ENCODE measurements at places on chromosomes 2 and 18.

- peak; percentile 95 for DNase-seq
These were observed at the start of gene FHOD3 for GRCh38 chr18:36297417-36298125. Gene FHOD3 (plus strand): TSS chr18:36297713. CDS start chr18:36297836, 123 bp downstream.

DNA sequence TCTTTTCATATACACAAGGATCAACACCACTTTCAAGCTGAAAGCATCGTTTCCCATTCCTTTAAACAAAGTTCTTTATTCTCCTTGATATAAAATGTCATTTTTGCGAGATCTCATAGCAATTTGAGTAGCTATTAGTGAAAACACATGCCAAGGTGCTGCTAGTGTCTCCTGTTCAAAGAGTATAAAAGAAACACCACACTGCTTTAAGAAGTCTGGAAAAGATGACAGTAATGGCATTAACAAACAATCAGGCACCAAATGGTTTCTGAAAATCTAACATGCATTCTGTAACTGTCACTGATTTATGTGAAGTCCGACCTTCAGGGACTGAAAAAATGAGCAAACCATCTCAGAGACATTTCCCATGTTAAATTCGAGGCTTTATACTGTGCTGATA lies 2.4 kb downstream of the CCBE1 start:
- DNase-seq: no peak

- DNase-seq: peak; percentile 36
These were observed 338.7 kb downstream of the HRH4 start for GRCh38 chr18:24799176-24799575.

DNA sequence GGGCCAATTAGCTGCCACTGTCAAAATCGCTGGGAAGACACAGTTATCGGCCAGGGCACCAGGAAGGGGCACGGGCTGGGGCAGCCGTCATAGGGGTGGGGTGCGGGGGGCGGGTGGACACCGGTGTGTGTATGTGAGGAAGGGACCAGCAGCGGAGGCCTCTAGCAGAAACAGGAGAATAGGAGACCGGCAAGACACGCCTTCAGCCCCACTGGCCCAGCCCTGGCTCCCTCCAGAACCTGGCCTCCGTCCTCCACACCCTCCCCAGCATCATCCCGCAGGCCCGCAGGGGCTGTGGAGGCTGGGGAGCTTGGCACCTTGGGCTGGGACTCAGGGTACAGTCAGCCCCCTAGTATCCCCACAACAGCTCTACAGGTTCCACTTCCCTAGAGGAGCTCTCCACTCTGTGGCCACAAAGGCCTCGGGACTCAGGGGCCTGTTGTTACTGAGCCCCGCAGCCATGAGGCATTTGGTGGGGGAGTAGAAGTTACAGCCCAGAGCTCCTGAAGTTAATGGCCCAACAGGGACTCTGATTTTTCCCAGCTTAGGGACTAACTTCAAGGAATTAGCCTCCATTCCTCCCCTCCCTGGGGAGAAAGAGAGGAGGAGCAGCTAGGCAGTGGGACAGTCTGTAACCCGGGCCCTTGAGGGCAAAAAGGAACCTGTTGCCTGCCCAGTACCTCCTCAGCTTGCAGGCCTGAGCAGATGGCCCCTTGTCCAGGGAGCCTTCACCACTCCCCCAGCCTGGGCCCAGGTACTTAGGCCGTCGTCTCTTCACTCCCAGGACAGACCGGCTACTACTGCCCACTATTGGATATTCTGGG lies 19.9 kb downstream of the SH2D6 start:
- DNase-seq: peak; percentile 42

GRCh38 chr2:236803621-236804020 lies 234.0 kb downstream of the ACKR3 start:
- DNase-seq: no peak

DNA sequence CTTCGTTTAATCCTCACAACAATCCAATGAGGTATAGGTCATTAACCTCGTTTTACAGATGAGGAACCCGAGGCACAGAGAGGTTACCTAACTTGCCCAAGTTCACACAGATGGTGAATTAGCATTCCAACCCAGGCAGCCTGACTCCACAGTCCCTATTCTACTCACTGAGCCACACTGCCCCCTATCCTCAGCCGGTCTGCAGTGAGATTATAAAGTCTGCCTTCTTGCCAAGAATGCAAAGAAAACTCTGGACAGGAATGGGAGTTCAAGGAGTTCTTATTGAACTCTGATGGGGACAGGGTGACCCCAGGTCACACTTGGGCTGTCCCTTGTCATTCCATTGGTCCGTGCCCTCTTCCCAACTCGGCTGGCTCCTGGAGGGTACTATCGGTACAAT lies 118.1 kb upstream of the MSH6 start:
- peak; percentile 19 for DNase-seq

DNA sequence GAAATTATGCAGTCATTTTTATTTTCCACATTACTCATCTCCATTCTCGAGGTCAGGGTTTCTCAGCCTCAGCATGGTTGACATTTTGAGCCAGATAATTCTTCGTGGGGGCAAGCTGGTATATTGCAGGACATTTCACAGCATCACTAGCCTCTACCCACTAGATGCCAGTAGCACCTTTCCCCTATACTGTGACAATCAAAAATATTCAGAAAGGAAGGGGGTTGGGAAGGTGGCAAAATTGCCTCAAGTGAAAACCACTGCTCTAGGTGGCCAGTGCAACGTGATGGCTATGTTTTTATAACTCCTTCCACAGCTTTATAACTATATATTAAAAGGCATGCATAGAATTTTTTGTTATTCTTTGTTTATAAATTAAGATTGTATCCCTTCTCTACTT lies 294.5 kb downstream of the CNTNAP5 start:
- no peak for DNase-seq

GRCh38 chr2:18005411-18005810 lies 126.9 kb downstream of the KCNS3 start:
- DNase-seq: no peak

GRCh38 chr2:179239195-179239594 lies 25.4 kb downstream of the SESTD1 start:
- peak; percentile 49 for DNase-seq

GRCh38 chr2:136207030-136207623 lies 89.2 kb upstream of the CXCR4 start:
- no peak for DNase-seq

DNA sequence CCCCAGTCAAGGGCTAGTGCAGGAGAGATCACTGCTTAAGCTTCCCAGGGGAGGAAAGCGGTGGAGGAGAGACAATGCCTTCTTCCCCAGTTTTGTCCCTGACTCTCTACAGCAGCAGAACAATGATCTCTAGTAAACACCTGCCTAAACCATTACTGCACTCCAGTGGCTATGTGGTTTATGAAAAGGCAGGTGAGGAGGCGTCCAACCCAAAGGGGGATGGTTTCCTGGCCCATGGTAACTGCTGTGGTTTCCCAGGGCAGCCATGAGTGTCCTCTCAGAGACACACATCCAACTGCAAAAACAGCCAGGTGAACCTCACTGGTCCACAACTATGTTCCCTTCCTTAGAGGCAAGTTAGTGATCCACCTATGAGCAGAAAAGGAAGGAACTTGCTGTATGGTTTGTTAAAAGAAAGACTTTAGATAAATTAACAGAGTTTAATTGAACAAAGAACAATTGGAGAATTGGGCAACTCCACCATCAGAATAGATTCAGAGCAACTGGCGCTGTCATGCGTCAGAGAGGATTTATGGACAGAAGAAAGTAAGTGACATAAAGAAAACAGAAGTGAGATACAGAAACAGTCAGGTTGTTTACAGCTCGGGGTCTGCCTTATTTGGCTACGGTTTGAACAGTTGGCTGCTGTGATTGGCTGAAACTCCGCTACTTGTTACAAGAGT lies 4.8 kb upstream of the TTC39C start:
- peak; percentile 74 for DNase-seq

DNA sequence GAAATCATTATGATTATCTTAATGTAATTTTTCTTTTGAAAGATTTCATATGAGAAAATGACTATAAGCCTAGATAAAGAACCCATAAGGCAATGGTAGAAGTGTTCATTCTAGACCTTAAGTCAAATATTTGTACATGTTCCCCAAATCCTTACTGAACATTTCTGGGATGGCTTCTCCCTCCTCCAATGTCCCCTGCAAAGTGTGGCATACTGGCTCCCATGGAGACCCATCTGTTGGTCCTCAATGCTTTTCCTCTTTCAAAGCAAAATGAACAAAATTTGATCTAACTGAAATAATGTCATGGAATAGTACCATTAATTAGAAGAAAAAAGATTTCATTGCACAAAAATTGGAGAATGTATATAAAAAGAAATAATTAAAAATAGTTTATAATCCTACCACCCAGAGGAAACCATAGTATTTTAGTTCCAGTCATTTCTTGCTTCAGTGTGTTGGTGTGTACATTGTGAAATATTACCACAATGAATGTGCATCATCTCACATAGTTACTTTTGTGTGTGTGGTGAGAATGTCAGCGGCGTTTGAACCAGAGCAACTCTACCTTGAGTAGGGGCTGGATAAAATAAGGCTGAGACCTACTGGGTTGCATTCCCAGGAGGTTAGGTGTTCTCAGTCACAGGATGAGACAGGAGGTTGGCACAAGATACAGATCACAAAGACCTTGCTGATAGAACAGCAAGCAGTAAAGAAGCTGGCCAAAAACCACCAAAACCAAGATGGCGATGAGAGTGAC lies 181.3 kb downstream of the UXS1 start:
- DNase-seq: peak; percentile 78

DNA sequence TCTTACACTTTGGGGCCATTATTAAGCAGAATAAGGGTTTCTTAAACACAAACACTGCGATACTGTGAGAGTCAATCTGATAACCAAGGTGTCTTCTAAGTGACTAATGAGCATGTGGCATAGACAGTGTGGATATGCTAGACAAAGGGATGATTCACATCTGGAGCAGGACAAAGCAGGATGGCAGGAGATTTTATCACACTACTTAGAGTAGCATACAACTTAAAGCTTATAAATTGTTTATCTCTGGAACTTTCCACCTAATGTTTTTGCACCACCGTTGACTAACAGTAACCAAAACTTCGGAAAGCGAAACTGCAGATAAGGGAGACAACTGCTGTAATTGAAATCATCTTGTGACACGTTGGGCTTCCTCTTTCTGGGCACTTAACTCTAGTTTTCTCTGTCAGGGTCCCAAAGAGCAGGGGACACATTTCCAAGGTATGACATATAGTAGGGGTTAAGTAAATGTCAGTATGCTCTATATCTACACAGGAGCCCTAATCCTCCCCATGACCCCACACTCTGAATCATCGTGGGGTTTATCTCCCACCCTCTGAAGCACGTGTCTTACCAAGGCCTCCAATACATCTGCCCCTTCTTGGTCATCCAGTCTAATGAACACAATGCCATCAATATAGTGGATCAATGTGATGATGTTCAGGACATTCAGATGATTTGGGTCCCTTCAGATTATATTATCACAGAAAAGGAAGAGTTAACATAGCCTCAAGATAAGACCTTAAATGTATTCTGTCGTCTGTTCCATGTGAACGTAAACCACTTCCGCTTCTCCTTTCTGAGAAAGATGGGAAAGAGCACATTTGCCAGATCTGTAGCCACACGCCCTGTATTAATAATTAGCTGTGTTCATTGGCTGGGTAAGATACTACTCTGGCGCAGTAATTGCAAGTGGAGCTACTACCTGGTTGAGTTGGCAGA lies 78.7 kb downstream of the FTCDNL1 start:
- DNase-seq: no peak

DNA sequence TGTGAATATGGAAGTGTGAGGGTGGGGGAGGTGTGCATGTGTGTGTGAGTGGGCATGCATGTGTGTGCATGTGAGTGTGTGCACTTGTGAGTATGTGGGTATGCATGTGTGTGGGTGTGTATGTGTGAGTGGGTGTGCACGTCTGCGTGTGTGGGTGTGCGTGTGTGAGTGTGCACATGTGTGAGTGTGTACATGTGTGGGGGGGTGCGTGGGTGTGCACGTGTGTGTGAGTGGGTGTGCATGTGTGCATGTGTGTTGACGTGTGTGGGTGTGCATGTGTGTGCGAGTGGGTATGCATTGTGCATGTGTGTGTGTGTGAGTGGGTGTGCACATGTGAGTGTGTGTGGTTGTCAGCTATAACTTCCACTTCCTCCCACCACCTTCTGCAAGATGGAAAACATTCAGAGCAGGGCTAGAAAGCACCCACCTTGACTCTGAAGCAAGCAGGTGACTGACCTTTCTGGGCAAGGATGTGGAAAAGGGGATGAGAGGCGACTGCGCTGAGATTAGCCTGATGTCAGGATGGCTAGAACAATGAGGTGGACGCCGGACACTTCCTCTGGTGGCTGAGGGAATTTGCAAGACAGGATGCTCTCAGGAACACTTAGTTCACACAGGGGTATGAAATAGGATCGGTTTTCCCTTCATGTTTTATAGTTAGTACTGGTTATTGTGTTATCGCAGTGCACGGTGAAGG lies 103.6 kb downstream of the ACKR3 start:
- no peak for DNase-seq

DNA sequence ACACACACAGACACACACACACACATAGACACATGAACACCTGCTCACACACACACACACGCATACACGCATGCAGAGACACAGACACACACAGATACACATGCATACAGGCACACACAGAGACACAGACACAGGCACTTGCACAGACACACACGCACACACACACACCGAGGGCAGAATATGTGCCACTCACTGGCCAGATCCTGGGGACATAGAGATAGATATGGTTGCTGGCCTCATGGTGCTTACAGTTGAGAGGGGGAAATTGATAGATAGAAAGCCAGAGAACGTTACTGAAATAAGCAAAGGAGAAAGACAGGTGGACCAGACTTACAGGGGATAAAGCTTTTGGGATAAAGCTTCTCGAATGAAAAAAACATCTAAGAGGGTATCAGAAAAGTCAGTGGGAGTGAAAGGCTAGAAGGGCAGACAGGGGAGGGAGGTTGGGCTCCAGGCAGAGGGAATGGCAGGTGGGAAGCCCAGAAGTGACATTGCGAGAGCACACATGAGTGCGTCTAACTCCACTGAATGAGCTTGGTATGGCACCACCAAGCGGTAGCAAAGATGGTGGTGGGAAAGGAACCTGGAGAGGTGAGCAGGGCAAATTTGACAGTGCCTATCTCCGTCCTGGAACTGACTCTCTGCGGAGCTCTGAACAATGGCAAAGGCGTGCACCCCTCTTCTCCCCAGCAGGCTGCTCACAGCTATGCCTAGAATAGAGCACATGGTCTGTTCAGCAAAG lies 390.1 kb upstream of the TRIB2 start:
- peak; percentile 14 for DNase-seq

DNA sequence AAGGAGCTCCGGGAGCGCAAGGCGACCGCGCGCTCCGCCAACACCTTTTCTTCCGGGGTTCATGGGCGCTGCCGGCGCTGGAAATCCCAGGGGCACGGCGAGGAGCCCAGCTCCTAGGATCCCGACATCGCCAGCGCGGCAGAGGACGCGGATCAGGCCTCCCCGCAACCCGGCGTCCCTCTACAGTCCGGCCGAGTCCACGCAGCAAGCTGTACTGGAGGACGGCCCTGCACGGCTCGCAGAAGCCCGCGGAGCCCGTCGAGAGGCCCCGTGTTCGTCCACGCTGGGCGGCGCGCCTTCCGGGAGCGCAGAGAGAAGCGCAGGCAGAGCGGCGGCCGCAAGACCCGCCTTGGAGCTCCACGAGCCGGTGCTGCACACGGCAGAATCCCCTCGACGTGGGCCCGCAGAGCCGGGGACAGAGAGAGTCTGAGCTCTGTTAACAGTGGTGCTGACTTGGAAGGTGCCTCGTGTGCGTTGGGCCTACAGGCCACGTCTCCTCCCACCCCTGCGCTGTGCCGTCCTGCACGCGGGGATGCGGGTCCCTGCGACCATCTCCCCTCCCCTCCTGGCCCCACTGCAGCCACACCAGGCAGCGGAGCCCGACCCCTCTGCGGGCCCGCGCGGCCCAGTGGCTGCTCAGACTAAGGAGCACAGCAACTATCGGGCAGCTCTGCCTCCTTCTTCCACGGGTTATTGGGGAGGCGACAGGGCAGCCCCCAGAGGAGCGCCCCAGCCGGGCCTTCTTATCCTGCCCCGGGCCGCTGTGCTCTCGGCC lies 28.1 kb upstream of the PTPN2 start:
- no peak for DNase-seq

GRCh38 chr2:167792126-167792525 lies 455.3 kb downstream of the STK39 start:
- DNase-seq: no peak
